ENCODE measurements at places on chromosomes 13 and 19.

GRCh38 chr13:24982333-24982999 is 113.5 kb upstream of the PABPC3 start:
- DNase-seq = no peak

DNA sequence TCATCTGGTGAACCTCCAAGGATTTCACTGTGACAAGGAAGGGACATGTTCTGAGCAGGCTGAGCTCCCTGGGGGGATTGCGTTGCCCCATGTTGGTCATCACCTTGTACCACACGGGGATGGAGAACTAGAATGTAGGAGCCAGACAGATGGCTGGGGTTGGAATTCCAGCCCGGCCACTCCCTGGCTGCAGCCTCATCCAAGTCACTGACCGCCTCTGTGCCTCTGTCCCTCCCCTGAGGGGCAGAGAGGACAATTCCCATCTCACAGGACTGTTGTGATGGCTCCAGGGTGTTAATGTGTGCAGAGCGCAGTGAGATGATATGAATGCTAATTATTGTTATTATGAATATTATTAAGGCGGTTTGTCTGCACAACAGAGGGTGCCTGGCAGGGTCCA is 24.1 kb downstream of the ADGRL1 start:
- DNase-seq = no peak

- DNase-seq = no peak
Measured at GRCh38 chr19:20028611-20029010, 10.7 kb downstream of the ZNF682 start.

GRCh38 chr19:29694669-29695627 is 20.1 kb downstream of the C19orf12 start:
- peak; percentile 84 for DNase-seq

- DNase-seq = no peak
Measured at GRCh38 chr13:46614582-46614981, 61.6 kb downstream of the LRCH1 start.

GRCh38 chr19:18204394-18205199 is 755 bp upstream of the RAB3A start:
- peak; percentile 44 for DNase-seq

GRCh38 chr13:102779436-102780159 is 6.0 kb upstream of the TEX30 start:
- peak; percentile 26 for DNase-seq

DNA sequence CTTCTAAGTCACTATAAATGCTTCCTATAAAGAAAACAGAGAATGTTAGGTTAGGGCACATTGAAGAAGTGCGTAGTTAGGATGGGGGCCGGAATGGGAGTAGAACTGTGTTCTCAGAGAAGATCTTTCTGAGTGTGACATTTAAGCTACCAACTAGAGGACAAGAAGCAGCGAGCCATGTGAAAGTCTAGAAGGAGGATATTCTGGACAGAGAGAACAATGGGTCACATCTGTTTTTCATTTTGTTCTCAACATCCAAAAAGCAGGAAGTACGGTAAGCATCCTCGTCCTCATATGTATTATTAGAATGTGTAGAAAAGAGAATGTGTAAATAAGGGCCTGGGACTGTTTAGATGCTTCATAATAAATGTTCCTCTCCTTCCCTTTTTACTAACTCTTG is 44.5 kb upstream of the PARP4 start:
- no peak for DNase-seq

DNA sequence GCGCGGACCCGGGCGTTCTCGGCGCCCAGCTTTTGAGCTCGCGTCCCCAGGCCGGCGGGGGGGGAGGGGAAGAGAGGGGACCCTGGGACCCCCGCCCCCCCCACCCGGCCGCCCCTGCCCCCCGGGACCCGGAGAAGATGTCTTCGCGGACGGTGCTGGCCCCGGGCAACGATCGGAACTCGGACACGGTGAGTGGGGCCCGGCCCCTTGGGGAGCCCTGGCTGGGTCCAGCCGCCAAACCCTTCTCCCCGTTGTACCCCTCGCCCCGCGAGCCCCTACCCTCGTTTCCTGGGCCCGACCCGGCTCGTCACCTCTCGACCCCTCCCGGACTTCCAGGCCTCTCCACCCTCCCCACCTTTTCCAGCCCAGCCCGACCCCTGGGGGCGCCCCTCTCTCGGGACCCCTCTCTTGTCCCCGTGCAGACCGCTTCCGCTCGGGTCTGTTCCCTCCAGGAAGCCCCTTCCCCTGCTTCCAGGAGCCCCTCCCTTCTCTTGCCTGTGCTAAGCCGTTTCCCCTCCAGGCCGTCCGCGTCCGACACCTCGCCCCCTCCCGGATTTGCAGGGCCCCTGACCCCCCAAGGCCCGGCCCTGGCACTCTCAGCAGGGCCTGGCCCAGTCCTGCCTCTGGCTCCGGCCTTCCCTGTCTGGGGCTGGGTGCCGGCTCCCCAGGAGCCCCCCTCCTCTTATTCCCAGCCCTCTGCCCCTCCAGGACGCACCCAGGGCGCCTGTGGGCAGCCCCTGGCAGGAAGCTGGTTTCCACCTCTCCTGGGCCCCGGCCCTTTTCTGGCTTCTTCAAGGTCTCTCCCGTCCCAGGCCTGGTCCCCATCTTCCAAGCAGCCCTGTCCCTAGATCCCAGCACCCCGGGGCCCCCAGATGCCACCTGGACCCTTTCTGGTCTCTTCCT is 632 bp downstream of the MARK4 start:
- no peak for DNase-seq

GRCh38 chr13:25881136-25881926 is 170.5 kb downstream of the SHISA2 start:
- DNase-seq = no peak

GRCh38 chr19:17125728-17126677 is 50.4 kb downstream of the MYO9B start:
- peak; percentile 64 for DNase-seq

- no peak for DNase-seq
Measured at GRCh38 chr13:93963266-93964145, 516.0 kb downstream of the DCT start.
